ENCODE measurements at places on chromosomes 6 and 20. TPM values are rescaled to one million over a fixed set of nuclear protein-coding genes. Genes with fewer than 3 reads are reported as not detected.

TCP11 gene
- total RNA-seq: not detected

CRISP3 gene
- total RNA-seq: not detected

MUC21 gene
- not detected for total RNA-seq

IMPG1 gene
- not detected for total RNA-seq

PTPRK gene
- total RNA-seq: 47.2 TPM

AKAP12 gene
- total RNA-seq: 383 TPM
